ENCODE measurements at places on chromosomes 2 and 18. TPM values are rescaled to one million over a fixed set of nuclear protein-coding genes. Genes with fewer than 3 reads are reported as not detected.

Gene RAB6C
- total RNA-seq, result not detected

Gene EPB41L5
- total RNA-seq, result 2.2 TPM

Gene MAP4K4
- 70.2 TPM for total RNA-seq

Gene FAHD2B
- 21.0 TPM for total RNA-seq

Gene C2orf66
- 0.09 TPM for total RNA-seq

Gene NETO1
- total RNA-seq, result not detected

Gene GLI2
- total RNA-seq, result not detected

Gene RFX8
- 0.30 TPM for total RNA-seq

Gene SMPD4
- total RNA-seq, result 78.6 TPM

Gene EML6
- total RNA-seq, result 0.30 TPM

Gene COL5A2
- total RNA-seq, result 0.32 TPM

Measured in activated CD4-positive, alpha-beta T cell treated with anti-CD3 and anti-CD28 coated beads for 36 hours (primary cell).